ENCODE measurements at places on chromosomes 13 and 19.
A peak's percentile ranks its signal among the peaks of the same experiment; 100 is the strongest.

GRCh38 chr13:51829568-51829899 is 15.4 kb downstream of the TMEM272 start:
- no peak for DNase-seq

GRCh38 chr19:29777781-29778309 is 33.9 kb upstream of the CCNE1 start:
- no peak for DNase-seq

- no peak for DNase-seq
Measured at GRCh38 chr13:114067886-114068651, 64.4 kb downstream of the RASA3 start.

- no peak for DNase-seq
Measured at GRCh38 chr13:28049215-28049614, 51.2 kb downstream of the FLT3 start.

DNA sequence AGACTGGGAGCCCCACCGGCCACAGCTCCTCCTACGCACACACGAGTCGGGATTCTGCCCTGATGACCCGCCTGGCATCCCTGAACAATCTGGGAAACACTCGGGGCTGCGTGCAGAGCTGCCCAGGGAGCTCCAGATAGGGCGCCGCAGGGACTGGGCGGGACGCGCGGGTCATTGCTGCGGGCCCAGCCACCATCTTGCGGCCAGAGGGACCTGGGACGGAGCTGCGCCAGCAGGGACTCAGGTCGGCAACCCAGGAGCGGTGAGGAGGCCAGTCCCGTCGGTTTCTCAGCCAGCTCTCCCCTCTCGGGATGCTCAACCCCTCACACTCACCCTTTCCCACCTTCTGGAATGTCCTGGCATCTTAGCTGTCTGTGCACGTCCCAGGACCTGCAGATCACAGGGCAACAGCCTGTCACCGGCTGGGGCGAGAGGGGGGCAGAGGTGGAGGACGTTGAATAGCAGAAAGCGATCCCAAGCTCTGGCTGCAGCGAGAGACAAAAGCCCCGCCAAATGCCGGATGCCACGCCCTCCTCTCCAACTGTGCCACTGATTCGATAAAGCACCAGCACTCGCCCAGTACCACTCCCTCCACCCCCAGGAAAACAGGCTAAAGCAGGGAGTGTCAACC is 20.4 kb upstream of the ZNF91 start:
- DNase-seq: peak; percentile 92

DNA sequence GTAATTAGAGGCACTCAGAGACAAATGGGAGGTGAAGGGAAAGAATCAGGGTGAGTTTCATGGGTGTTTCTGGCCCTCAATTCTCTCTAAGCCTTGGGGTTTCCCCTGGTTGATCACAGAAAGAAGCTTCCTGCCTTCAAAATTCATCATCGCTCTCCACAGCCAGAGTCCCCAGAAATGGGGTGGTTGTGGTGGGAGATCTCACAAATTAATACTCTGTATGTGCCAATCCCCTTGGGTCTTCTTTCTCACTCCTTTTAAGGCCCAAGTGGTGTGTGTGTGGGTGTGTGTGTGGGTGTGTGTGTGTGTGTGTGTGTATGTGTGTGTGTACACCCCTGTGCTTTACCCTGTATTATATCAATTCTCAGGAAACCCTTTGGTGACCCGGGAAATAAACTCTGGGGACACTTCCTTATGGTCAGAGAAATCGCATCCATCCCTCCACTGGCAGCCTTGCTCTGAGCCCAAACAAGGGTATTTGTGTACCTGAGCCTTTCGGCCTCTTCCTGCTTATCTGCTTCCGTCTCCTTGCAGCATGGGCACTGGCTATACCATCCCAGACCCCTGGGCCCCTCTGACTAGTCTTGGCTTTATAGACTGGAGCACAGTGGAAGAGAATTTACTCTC is 2.8 kb upstream of the FCGBP start:
- DNase-seq: no peak

- no peak for DNase-seq
Measured at GRCh38 chr19:5652261-5652660, 28.1 kb downstream of the MICOS13 start.

Data from small intestine (tissue), 16 donors.